Hematopoietic multipotent progenitor cell treated with erythropoietin and hydrocortisone succinate and interleukin-3 and kit ligand, for 17 days (in vitro differentiated cells): ENCODE measurements at places on chromosomes 7 and 10.

DNA sequence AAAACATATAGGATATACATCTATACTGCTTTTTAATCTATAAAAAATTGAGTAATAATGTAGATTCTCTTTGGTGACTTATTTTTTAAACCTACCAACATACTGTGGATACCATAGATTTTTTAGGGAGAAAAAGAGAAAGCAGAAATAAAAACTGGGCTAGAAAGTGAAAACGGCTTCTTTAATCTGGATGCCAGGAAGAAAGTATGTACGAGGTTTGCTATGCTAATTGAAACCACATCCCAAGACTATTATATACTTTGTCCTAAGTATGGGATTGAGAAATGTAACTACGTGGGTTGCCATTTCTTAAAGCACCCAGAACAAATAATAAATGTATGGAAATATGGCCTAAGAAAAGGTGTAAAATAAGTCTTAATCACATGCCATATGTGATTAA lies 129.0 kb upstream of the NFE2L3 start:
- DNase-seq, result no peak

DNA sequence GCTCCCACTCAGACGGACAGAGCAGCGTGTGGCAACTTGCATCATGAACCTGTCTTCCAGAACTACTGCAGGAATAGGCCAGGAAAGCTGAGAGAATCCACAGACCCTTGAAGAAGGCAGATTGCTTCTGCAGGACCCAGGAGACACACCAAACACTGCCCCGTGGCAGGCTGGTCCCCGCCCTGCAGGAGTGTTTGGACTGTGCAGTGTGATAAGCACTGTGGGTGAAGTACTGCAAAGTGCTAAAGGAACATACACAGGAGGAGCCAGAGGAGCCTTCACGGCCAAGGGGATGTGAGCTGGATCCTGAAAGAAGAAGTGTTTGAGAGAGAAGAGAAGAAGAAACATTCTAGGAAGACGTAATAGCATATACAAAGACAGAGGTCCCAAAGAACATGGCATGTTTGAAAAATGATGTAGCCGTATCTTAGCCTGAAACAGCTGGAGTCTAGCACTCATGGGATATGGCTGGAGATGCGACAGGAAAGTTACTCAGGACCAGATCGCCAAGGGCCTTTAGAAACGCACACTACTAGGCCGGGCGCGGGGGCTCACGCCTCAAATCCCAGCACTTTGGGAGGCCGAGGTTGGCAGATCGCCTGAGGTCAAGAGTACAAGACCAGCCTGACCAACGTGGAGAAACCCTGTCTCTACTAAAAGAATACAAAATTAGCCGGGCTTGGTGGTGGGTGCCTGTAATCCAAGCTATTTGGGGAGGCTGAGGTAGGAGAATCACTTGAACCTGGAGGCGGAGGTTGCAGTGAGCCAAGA lies 96.9 kb upstream of the RHEB start:
- DNase-seq, result no peak

DNA sequence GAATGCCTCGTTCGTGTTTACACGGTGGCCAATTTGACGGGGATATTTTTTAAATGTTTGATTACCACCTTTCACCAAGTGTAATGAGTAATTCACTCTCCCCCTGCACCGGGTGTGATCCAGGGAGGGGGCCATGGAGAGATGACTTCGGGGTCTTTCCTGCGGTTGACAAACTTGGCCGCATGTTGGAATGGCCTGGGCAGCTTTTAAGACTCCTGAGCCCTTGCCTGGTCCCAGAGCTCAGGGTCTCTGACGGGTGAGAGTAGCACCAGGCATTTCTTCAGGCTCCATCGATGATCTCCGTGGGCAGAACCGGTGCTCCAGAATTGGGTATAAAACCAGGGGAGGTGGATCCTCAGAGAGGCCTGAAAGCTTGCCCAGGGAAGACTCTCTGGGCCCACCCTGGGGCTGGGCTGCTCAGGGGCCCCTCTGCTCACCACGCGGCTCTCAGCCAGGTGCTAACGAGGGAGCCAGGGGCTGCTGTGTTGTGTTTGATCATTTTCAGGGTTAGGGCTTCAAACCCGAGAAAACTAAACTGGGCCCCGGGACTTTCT lies 882 bp downstream of the ZNF282 start:
- DNase-seq, result no peak

- DNase-seq, result no peak
Measured at GRCh38 chr10:60870416-60870728, 73.6 kb downstream of the RHOBTB1 start.

GRCh38 chr10:23253780-23254179 lies 61.7 kb downstream of the PTF1A start:
- no peak for DNase-seq

DNA sequence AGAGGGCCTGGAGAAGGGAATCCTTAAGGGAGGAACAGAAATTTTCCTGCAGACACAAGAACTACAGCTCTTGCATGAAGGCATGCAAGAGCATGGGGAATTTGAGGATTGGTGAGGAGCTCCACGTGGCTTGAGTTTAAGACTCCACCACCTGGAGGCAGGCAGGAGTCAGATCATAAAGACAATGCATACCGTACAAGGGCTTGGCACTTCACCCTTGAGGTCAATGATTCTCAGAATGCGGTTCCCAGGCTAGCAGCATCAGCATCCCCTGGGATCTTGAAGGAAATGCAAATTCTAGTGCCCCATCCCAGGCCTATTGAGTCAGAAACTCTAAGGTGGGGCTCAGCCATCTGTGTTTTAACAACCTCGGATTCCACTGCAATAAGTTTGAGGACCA lies 143.8 kb downstream of the C7orf25 start:
- DNase-seq, result no peak

DNA sequence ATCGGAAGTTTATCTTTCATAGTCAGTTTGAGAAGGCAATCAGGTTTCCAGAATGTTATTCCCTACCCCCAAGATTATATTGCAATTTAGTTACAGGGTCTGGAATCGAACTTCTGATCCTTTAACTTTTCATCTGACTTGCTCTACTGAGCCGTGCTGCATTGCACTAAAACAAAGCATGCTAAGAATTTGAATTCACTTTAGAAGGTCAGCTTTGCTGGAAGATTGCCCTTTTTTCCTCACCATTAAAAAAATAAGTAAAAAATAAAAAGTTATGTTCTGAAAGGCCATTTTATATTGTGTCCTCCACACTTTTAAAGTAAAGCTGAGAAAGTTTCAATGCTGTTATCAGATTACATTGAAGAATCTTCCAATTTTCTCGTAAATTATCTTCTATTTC lies 388.8 kb upstream of the PHF14 start:
- DNase-seq, result no peak

DNA sequence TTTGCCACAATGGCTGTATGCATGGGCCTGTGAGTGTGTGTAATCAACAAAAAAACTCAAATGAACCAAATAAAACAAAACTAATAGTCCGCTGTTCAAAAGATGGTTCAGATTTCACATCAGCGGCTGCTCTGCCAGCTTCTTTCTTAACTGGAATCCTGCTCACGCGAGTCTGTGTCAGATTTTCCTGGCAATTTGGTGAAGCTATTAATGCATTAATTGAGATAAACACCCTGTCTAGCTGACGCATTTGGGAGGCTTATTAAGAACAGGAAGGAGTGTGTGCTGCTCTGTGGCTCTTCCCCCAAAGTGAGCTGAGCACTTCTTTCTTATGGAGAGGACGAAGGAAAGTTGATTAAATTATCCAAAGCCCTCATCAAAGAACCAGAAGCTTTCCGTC lies 336.6 kb upstream of the MKI67 start:
- DNase-seq, result no peak

- peak; percentile 53 for DNase-seq
Measured at GRCh38 chr10:110858297-110858934, 13.3 kb upstream of the PDCD4 start.

- DNase-seq, result no peak
Measured at GRCh38 chr10:77507291-77507880, 130.2 kb downstream of the KCNMA1 start.

GRCh38 chr10:47361293-47361692 lies 13.1 kb downstream of the RBP3 start:
- DNase-seq, result peak; percentile 11

DNA sequence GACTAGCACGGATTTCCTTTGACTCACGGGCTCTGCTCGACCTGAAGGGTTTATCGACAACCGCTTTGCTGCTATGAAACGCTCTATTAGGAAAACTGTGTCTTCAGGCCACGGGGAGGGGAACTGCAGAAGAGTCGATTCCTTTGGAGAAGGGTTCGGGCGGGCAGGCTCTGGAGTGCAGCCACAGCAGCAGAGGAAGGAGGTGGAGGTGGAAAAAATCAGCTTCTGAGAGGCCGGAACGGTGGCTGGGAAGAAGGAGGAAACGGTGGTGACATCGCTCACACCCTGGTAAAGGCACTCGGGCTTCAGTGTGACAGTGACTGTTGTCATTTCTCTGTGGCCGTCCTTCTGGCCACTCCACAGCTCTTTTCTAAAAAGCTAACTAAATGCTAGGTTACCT lies 64.6 kb upstream of the MGMT start:
- no peak for DNase-seq

- no peak for DNase-seq
Measured at GRCh38 chr10:32953277-32953927, 4.6 kb downstream of the ITGB1 start.

GRCh38 chr10:14587540-14588083 lies 187.1 kb downstream of the FAM107B start:
- DNase-seq, result no peak

DNA sequence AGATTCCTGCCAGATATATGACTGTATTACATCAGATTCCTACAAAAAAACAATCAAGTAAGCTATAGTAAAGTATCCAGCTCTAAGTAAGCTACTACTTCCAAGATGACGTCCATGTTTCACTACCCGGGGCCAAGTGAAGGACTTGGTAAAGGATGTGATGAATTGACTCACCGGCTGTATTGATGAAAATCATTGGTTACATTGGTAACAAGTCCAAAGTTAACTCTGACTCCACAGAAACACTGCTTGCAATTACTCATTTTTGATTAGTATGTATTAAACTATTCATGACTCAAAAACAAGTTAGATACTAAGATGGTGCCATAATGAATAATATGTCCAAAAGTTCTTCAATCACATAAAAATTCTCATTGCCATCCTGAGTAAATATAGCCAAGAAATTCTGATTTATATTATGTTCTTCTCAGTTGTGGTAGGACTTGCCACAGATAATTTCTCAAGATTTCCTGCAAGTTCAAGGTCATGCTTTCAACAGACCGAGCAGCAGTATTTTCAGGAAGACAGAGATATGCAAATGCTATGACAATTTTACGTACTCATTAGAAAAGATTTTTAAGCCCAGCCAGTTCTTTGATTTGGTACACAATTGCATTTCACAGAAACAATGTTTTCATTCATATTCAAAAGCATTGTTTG lies 12.6 kb upstream of the DNAJC1 start:
- no peak for DNase-seq

GRCh38 chr7:143514995-143515735 lies 37.5 kb downstream of the TAS2R41 start:
- DNase-seq, result no peak

- DNase-seq, result no peak
Measured at GRCh38 chr10:116670706-116671105, 50.0 kb downstream of the PNLIPRP2 start.

DNA sequence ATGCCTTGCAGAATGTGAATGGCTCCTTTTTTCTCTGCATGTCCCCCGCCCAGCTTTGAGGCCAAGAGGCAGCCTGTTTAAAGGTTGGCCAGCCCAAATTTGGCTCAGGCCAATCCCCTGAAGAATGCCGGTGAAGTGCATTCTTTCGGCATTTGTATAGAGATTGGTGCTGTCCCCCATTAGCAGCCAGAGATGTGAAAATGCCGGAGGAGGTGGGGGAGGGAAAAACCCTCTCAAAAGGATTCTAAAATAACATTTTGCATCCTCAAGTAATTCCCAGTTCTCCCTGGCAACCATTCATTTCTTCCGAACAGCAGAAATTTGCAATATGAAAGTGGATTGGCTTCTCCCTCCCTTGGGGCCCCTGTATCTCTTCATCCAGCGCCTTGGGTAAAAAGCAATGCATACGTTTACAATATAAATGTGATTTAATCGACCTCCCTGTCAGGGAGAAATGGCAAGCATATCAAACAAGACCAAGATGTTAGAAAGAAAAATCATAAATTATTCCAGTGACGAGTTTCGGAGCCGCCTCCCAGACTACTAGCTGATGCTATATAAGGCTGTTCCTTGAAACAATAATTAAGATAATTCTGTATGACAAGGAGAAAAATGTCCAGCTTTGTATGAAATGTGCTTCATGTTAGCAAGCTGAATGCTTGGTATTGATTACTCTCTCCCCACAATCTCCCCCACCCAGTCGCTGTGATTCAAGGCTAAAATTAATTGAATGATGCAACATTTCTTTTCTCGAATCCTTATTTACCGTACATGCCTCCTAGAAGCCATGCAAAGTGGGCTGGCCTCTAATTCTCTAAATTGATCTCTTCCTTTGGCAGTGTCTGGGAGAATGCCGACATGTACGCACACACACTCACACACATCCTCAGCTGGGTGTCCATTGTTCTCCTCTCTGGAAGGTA lies 323.7 kb downstream of the RPS24 start:
- DNase-seq, result no peak

GRCh38 chr10:100748231-100749058 lies 3.1 kb downstream of the PAX2 start:
- DNase-seq, result no peak

DNA sequence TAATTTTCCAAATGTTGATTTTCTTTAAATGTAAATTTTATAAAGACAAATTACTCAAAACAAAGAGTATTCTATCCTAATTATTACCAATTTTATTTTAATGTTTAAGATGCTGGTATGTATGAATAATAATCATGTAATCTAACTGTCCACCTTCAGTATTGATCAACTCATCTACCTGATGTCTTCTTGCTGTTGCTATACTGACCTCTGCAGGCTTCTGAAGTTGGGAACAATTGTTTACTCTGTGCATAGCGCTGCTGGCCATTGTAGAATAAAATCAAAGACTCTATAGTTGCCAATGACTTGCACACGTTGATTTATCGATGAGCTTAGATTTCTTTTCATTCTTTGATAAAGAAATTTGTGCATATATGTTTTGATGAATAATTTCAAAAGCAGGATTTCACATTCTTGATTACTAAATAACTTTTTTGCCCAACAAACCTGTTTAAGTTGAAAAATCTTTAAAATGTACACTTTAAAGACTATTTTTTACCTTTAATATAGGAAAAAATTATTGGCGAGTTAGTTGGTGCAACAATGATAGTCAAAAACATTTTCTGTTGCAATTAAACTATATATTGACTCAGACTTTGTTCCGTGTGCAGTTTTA lies 282.3 kb downstream of the TFEC start:
- DNase-seq, result no peak

- no peak for DNase-seq
Measured at GRCh38 chr10:123972481-123973401, 81.1 kb upstream of the CPXM2 start.
